ENCODE measurements at places on chromosomes 11 and 22.

DNA sequence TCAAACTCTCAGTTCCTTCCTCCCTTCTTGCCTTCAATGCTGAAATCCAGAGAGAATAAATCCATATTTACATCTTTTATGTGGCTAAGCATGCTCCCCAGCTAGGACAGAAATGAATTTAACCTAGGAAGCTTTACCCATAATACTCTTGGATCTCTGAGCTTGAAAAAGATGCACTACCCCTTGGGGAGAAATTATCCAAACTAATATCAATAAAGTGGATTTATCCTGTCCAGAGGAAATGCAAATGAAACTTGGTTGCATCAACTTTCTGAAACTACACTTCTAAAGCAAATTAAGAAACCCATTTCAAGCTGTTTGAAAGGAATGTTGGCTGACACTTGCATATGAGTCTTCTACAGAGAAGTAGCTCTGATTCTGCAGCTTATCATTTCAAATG is 347.9 kb downstream of the TTC28 start:
- no peak for ATAC-seq

- no peak for ATAC-seq
Observed at GRCh38 chr11:70952191-70952590, 300.2 kb downstream of the SHANK2 start.

- no peak for ATAC-seq
Observed at GRCh38 chr11:133895551-133895950, 50.2 kb upstream of the SPATA19 start.

GRCh38 chr11:130189492-130190210 is 30.1 kb downstream of the ST14 start:
- ATAC-seq, result no peak

- ATAC-seq, result no peak
Observed at GRCh38 chr11:65417702-65418430, 4.7 kb upstream of the NEAT1 start.
